ENCODE measurements at places on chromosomes 3 and 15.

DNA sequence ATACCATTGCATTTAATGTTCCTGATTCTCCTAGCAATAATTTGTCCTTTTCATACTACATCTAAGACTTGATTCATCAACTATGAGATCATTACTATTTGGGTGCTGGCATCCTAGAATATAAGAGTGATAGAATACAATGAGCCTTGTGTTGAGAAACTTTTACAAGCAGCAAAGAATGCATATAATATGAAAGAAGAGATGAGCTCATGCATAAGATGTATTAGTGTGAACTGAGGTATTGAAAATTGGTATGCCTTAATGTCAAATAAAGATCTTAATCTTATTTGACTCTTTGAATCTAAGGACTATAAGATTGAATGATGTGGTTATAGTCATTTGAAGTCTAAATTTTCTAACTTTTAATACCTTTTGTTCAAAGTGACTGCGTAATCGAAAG is 220.0 kb upstream of the ARHGEF26 start:
- no peak for DNase-seq

- no peak for DNase-seq
Measured at GRCh38 chr15:34154725-34155204, 52.9 kb downstream of the PGBD4 start.

GRCh38 chr3:65808407-65808806 is 230.3 kb downstream of the MAGI1 start:
- no peak for DNase-seq

DNA sequence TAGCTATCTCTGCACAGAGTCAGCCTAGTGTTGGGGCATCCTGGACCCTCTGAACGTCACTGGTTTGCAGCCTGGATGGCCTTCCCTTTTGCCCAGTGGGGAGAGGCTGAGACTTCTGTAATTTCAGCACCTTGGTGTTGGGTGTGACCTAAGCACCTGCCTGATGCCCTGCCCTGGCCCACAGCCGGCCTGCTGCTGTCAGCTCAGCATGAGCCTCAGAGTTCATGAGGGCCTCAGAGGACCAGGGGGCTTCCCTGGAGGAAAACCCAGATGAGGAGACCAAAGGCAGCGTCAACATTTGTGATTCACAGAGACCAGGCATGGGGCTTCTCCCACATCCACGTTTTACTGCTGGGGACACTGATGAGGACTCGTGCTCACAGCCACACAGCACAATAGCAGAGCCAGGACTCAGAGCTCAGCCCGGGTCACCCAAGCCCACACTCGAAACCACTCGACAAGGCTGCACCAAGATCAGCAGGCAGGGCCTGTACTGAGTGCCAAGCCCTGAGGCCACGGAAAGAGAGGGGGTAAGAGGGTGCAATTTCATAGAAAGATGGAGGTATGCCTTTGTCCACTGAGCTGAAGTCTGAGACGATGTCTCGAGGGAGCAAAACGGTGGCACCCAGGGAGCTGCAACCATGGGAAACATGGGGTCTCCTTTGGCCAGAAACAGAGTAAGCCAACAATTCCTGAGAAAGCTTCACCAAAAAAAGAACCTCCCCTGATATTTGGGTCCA is 9.9 kb upstream of the GP9 start:
- DNase-seq: no peak

GRCh38 chr3:45140141-45140769 is 5.9 kb downstream of the CDCP1 start:
- no peak for DNase-seq

DNA sequence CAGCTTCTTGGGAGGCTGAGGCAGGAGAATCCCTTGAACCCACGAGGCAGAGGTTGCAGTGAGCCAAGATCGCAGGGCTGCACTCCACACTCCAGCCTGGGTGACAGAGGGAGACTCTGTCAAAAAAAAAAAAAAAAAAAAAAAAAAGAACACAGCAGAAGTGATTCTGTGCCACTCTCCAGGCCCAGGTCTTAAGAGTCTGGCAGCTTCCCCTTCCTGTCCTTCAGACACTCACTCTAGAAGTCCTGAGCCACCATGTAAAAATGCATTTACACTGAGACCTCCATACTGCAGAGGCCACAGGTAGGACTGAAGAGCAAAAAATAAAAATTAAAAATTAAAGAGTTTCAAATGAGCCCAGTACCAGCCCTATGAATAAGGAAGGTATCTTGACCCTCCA is 11.8 kb upstream of the CDV3 start:
- no peak for DNase-seq

DNA sequence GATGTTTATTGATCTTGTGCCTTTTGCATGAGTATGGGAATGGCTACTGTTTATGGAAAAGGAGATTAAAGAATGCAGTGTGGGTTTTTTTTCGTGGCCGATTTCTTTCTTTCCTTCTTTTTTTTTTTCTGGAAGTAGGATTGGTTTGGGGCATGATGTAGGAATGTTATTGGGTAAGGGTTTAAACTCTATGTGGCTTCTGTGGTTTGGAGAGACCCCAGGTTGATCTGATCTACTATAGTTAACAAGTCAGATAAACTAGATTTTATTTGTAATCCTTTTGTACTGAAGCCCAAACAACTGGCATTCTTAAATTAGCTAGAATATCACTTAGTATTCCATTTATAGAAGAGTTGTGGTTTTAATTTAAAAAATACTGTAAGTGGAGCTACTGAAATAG is 304.8 kb downstream of the LPP start:
- DNase-seq: no peak

DNA sequence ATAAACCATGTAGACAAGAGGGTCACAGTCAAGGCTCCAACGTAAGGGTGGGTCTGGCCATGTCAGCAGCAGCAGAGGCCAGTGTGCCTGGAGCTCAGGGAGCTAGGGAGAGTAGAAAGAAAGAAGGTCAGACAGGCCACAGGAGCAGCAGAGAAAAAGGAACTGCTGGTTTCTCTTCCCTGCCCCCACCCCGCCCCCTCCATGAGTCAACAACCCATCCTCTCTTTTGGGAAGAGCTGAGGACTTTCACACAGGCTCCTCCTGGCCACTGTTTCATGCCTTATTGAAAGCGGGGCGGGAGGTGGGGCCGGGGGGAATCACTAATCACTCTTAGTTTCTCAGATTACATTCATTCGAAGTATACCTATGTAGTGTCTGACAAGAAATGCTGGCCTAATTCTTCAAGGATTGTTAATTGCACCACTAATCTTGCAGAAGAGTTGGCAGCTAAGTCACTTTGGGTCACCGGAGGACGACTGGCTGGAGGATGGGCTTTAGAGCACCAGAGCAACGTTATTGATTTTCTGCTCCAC is 9.1 kb upstream of the SCG3 start:
- no peak for DNase-seq

DNA sequence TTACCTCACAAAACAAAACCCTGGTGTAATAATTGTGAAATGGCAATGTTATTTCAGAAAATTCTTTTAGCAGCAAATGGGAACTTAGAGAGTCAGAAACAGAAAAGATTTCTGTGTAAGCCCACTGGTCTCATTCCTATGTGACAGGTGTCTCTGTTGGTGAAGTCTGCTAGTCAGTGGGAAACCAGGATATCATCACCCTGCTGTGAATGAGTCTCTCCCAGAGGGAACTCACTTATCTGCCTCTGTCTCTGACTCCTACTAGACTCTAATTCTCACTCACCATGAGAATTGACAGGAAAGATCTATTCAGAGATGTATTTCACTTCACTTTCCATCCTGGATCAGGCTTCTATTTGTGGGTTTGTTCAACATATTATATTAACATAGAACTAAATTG is 266.0 kb downstream of the EPHA3 start:
- no peak for DNase-seq

DNA sequence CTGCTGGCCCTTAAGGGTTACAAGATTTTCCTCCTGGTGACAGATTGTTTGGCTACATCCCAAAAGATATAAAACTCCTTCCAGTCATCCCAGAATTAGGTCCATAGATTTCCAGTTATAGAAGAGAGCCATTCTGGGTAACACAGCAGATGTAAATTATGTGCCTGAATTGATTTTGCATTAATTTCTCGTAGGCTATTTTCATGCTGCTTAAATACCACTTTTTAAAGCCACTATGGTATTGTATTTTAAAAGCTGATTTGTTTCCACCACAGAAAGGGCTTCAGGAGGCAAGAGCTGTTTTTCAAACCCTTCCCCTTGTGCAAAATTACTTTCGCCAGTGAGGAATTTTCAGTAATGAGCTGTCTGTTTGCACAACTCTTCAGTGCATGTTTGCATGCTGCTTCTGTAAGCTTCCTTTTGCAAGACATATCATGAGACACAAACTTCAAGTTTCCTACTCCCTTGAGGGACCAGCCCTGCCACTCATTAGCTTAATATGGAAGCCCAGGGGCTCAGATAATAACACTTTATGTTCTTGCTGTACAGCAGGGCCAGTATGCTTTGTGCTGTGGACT is 105.4 kb upstream of the TNIK start:
- no peak for DNase-seq

Measured in activated T-helper 1 cell treated with anti-CD3 and anti-CD28 coated beads, Interleukin-2, amount 50 U/mL, for 16 hours (primary cell).